ENCODE measurements at places on chromosomes 5 and 9. TPM values are rescaled to one million over a fixed set of nuclear protein-coding genes. Genes with fewer than 3 reads are reported as not detected.

DNA sequence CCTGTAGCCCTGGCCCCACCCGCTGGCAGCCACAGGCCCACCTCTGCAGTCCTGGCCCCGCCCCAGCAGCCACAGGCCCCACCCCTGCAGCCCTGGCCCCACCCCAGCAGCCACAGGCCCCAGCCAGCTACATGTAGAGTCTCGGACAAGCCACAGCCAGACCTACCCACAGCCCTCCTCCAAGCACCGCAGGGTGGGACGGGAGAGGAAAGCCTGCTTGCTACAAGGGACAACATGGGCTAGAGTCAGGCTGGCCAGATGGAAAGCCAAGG, 49.5 kb upstream of the SARDH start:
- no peak for DNase-seq

GRCh38 chr5:93677359-93677891, 64.0 kb downstream of the POU5F2 start:
- no peak for DNase-seq

GRCh38 chr5:139131921-139132432, 66.2 kb downstream of the SIL1 start:
- DNase-seq, result no peak

GRCh38 chr5:102975457-102976182, 144.3 kb downstream of the GIN1 start:
- DNase-seq, result no peak

- no peak for DNase-seq
Measured at GRCh38 chr9:14750821-14751220, 28.3 kb upstream of the CER1 start.

DNA sequence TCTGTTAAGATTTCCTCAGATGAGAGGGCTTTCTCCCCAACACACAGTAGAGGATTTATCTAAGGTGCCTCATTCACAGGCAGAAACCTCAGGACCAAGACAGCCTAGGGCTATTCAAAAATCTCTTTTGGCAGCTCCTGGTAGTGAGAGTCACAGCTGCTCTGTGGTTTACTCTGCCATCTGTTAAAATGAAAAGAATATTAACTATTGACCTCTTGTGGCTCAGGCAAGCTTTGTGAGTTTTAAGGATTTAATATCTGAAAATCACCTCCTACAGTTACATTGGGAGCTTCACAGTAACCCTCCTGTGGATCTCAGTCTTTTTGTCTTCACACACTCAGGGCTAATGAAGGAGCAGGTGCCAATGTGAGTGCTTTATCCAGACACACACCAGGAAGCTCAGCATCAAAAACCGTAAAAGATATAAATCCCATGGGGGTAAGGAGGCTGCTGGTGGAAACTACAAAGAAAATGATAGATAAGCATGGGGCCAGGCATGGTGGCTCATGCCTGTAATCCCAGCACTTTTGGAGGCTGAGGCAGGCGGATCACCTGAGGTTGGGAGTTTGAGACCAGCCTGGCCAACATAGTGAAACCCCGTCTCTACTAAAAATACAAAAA, 29.7 kb downstream of the PPP1R2B start:
- no peak for DNase-seq

DNA sequence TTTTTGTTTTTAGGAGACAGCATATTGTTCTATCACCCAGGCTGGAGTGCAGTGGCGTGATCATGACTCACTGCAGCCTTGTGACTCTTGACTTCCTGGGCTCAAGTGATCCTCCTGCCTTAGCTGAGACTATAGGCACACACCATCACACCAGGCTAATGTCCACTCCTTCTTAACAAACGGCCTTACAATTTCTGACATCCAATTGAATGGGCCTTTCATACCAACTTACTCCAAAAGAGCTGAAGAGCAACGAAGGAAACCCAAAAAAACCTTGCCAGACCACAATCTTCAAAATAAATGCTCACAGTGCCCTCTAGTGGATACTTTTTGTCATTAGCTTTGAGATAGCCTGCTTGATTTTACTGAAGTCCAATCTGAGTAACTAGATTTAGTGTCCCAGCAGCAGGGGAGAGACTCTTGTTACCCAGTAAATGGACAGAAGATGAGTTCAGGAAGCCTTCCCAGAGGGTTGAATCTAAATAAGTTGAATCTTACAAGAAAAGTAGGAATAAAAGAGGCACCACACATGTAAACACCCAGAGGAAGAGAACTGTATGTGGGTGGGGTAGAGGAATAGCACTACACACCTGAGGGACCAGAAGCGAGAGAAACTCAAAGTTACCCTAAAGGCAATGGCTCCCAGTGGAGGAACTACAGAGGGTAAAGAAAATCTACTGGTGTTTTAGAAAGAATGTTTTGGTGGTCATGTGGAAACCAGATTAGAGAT, 9.3 kb downstream of the ZNF622 start:
- DNase-seq, result no peak

The MEIKIN gene
- not detected for total RNA-seq

The SPATA31E1 gene
- total RNA-seq, result not detected

The PLPPR1 gene
- not detected for total RNA-seq

The C9orf57 gene
- total RNA-seq, result not detected

The SLC25A2 gene
- total RNA-seq, result 0.67 TPM

The GLRX gene
- 408 TPM for total RNA-seq

The SV2C gene
- total RNA-seq, result not detected

All from natural killer cell treated with Interleukin-12 subunit alpha and Interleukin-12 subunit beta and Interleukin-15 and Interleukin-18, amount 100 ng/mL, for 72 hours (primary cell).